ENCODE measurements at places on chromosomes 5 and 9. TPM values are rescaled to one million over a fixed set of nuclear protein-coding genes. Genes with fewer than 3 reads are reported as not detected.

DNA sequence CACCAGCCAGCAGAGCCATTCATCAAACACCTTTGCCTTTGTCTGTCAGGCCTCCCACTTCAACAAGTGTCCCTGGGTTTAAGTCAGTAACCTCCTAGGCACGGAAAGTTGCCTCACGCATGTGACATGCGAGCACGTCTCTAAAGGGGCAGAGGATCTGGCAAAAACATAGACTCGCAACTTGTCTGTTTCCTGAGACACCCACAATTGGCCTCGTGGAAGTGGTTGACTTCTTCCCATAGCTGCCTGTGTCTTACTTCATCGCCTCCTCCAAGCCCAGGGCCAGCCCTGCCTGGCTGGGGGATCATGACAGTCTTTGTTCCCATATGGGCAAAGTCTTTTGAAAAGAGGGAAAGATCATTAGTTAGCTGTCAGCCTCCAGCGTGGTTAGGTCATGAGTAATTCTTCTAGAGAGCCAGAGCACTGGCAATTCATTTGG, 35.5 kb upstream of the GLRX start:
- no peaks in the 10 kb centered on the region for H3K27me3 ChIP-seq
- H3K4me3 ChIP-seq = no peak overlapping the region
- H3K27ac ChIP-seq = peak overlapping the region; percentile 80
- H3K4me1 ChIP-seq = peaks cover 66% of the 10 kb centered on the region

DBH gene
- not detected for total RNA-seq

RC3H2 gene
- 44.2 TPM for total RNA-seq

TAS2R1 gene
- not detected for total RNA-seq

TMEM161B gene
- total RNA-seq = 21.2 TPM

DNA sequence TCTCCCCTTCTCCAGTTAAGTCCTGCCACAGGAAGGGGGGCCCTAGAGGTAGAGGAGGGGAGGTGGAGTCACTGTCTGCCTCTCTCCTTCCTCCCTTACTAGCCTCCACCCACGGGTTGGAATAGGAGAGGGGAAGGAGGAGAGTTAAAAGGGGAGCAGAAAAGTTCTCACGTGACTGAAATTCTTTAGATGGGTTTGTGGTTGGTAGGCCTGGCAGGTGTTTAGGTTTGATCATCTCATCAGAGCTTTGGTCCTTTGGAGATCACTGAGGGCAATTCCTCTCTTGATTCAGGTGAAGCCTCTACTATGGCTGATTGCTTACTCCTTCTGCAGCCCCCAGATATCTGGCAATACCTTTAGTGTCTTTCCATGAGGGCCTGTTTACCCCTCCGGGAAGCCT, 24.9 kb upstream of the C5orf63 start:
- no peak overlapping the region for H3K4me3 ChIP-seq
- DNase-seq = no peak
- H3K4me1 ChIP-seq = no peaks in the 10 kb centered on the region
- H3K36me3 ChIP-seq = no peaks in the 10 kb centered on the region
- no peak overlapping the region for H3K27ac ChIP-seq
- H3K27me3 ChIP-seq = no peaks in the 10 kb centered on the region

REEP2 gene
- total RNA-seq = 0.80 TPM

S1PR3 gene
- 10.0 TPM for total RNA-seq

- no peaks in the 10 kb centered on the region for H3K36me3 ChIP-seq
- DNase-seq = no peak
- H3K27me3 ChIP-seq = no peaks in the 10 kb centered on the region
- no peak overlapping the region for H3K4me3 ChIP-seq
Measured at GRCh38 chr5:56116599-56117141, 116.5 kb downstream of the ANKRD55 start.

DNA sequence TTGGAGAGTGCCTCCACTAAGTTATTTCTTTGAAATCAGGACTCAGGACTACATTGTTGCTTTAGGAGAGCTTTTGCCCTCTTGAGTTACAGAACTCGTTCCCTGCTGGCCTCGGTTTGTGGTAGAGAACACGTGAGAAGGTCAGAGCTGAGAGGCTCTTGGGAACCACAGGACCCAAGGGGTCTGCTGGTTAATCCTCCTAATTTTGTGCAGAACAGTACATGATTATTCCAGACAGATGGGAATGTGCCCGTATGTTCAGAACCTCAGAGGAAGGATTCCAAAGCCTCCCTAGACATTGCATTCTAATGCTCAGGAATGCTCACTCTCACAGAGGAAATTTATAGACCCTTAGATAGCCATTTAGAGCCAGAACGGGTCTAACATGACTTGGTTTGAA, 25.2 kb upstream of the BASP1 start:
- no peak for DNase-seq
- peaks cover 16% of the 10 kb centered on the region for H3K4me1 ChIP-seq
- H3K36me3 ChIP-seq = no peaks in the 10 kb centered on the region
- H3K4me3 ChIP-seq = no peak overlapping the region
- no peak overlapping the region for H3K27ac ChIP-seq
- no peaks in the 10 kb centered on the region for H3K27me3 ChIP-seq

- no peaks in the 10 kb centered on the region for H3K36me3 ChIP-seq
- H3K4me1 ChIP-seq = no peaks in the 10 kb centered on the region
- no peak for DNase-seq
- no peak overlapping the region for H3K4me3 ChIP-seq
- no peak overlapping the region for H3K27ac ChIP-seq
Measured at GRCh38 chr9:8033794-8034193, 234.2 kb upstream of the DMAC1 start.

SLIT3 gene
- 48.6 TPM for total RNA-seq

GRCh38 chr9:89940625-89941024, 335.8 kb downstream of the GADD45G start:
- no peak for DNase-seq
- no peak overlapping the region for H3K4me3 ChIP-seq
- no peaks in the 10 kb centered on the region for H3K36me3 ChIP-seq
- no peak overlapping the region for H3K27ac ChIP-seq
- H3K27me3 ChIP-seq = no peaks in the 10 kb centered on the region

CDX1 gene
- total RNA-seq = not detected

PSAT1 gene
- 10.4 TPM for total RNA-seq

Data from lower lobe of right lung (tissue), 2 donors.